ENCODE measurements at places on chromosomes 7 and 10.

DNA sequence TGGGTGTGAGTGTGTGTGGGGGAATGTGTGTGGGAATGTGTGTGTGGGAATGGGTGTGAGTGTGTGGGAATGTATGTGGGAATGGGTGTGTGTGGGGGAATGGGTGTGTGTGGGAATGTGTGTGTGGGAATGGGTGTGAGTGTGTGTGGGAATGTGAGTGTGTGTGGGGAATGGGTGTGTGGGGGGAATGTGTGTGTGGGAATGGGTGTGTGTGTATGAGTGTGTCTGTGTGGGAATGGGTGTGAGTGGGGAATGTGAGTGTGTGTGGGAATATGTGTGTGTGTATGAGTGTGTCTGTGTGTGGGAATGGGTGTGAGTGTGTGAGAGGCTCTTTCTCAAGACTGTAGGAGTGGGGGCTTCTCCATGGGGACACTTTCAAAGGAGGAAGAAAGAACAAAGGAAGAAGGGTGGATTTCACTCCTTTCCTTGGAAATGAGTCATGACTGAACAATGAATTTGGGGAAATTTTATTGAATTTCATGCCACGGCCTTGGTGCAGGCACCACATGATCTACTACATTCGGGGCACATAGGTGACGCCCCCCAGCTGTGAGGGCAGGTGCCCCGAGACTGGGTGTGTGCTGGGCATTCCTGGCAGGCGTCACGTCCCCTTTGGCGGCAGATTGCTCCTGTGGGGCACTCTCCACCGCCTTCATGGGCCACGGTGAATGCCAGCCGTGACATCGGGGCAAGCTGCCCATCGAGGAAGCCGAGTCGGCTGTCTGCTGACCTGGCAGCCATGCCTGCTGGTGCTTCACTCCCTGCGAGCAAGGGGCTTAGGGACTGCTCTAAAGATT, 88.8 kb upstream of the INSIG1 start:
- DNase-seq = no peak

DNA sequence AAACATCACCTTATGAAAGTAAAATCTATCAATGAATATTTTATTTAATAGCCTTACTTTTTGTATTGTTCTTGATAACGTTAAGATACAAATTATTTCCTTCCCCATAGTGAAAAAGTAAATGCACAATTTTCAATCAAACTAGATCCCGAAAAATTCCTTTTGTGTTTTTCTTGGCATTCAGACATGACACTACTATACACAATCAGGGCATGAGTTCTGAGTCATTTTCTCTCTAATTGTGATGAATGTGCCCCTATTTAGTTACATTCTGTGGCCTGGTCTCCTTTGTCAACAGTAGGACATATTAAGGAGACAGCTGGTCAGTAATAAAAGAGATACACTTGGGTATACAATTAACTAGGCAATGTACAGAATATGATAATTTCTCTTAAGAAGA, 19.8 kb downstream of the COL1A2 start:
- no peak for DNase-seq

DNA sequence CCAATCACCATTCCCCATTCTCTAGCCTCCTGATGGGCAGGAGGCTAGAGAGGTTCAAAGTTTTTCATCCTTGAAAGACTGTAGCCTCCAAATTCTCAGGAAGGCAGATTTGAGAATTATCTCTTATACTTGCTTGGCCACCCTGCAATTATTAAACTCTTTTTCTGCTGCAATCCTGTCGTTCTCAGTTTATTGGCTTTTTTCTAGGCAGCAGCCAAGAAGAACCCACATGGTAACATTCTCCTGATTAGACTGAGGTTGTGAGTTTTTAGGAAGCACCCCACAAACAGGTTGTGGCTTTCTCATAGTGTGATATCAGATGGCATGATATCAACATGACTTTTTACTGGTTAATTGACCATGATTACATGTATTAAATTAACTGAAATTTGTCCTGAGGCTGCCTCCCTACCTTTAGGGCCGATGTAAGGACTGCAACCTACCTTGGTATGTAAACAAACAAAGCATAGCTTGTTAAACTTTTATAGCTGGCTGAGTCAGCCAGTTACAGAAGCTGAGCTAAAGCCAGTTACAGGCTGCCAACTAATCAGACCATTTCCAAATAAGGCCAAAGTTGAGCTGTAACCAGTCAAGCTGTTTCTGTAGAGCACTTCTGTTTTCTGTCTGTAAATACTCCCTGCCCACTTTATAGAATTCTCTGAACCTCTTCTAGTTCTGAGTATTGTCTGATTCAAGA, 3.2 kb upstream of the ZNF248 start:
- peak; percentile 9 for DNase-seq

DNA sequence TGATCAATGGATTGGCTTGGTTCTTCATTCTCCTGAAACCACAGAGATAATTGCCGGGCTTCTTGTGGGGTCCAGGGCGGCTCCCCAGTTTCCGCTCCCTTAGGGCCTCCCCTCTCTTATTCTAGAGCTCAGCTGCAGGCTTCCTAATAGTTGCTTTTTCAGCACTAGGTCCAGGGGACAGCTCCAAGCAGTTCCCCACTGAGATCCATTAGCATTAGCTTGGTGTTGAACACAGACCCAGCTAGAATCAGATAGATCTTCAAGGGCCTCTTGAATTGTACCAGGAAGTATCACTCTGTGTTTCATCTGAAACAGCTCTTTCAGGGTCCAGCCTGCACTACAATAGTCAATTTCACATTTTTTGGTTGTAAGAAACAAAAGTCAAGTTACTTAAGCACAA, 238.7 kb downstream of the SEC23IP start:
- DNase-seq = no peak

GRCh38 chr7:69422574-69422985, 175.7 kb upstream of the AUTS2 start:
- no peak for DNase-seq

DNA sequence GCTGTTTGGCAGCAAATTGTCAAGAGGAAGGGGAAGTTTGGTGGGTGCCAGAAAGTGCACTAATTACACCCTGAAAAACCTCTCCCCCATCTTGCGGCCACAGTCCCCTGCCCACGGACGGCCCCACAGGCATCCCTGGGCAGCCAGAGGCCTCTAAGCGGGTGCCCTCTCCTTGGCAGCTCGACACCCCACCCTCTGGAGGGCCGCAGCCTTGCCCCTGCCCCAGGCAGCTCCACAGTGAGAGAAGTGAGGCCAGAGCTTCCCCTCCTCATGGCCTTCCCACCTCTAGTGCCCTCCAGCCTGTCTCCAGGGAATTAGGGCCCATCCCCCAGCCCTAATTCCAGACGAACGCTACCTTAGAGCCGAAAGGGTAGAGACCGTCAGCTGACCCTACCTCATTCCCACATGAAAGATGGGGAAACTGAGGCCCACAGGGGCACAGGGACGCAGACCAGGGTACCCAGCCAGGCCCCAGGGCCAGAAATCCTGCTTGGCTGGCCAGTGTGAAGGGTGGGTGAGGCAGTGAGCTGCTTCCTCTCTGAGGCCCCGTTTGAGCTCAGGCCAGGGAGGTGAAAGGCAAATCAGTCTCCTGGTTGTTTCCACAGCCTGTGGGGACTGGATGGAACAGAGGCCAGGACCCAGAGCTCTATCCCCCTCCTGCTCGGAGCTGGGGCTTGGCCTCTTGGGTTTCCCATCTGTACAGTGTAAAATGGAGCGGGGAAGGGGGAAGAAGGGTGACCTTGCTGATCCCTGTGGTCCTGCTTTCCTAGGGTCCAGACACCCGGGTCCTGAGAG, 10.0 kb downstream of the ZCCHC24 start:
- DNase-seq = no peak

DNA sequence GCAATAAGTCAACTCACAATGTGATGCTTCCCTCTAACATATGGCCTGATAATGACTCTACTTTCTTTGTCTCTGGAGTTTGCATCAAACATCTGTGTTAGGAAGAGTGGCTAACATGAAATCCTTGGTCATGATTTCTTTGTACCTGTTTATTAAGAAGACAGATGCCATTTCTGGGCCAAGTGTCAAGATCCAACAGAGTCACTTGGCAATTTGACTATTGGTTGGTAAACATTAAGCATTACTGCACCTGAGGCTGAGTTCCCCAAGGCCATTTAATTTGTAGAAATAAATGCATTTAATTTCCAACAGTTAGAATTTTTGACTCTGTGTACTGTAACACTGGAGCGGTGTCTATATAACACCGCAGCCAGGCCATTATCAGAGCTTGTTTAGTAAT, 403.7 kb downstream of the GALNT17 start:
- DNase-seq = no peak

GRCh38 chr7:80642871-80643270, 4.4 kb downstream of the CD36 start:
- DNase-seq = no peak

- peak; percentile 1 for DNase-seq
These were observed 65.6 kb downstream of the CDH23 start for GRCh38 chr10:71462062-71462935.

DNA sequence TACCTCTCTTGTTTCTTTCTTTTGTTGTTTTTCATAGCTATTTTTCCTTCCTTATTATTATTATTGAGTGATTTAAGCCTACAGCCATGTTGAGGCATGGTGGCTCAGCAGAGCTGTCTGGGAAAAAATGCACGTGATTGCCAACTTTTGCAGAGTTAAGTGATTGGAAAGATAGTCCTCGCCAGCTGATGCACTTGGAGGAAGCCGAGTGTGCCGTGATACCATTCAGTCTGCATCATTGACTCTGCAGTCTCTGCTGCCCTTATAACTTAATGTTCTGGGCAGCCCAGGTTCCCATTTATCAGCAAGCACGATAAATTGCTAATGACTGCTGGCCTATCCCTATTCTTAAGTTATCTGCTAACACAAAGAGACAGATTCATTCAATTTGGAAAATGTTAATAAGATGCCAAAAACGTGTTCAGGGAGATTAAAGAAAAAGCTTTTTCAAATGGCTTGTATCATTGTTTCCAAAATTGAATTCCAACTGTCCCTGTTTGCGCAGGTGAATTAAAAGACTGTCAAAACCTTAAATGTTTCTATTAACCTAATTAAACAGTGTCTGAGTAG, 232.9 kb upstream of the NPY start:
- no peak for DNase-seq

DNA sequence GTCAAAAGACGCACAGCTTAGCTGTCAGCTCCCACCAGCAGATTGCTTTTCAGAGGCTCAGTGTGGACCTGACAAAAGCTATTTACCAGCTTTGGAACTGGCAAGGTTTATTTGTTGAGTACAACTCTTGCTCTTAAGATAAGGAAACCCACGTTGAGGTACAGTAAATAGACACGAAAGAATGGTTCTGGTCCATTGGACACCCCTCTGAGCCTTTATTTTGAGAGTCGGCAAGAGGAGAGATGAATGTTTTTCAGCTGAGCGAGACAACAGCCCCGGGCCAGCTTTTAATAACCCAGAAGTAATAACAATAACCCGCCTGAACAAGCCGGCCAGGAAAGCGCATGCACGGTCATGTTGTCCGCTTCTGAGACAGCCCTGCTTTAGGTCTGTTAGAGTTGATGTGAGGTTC, 49.0 kb downstream of the WNT2 start:
- DNase-seq = no peak
